ENCODE measurements at places on chromosomes 1 and 21. TPM values are rescaled to one million over a fixed set of nuclear protein-coding genes. Genes with fewer than 3 reads are reported as not detected.
A peak's percentile ranks its signal among the peaks of the same experiment; 100 is the strongest.

TYW3 gene
- 8.4 TPM for total RNA-seq

FCAMR gene
- total RNA-seq: not detected

CR1 gene
- total RNA-seq: not detected

NDUFV3 gene
- total RNA-seq: 49.3 TPM

OVAAL gene
- 0.24 TPM for total RNA-seq

GCSAML gene
- not detected for total RNA-seq

- no peak for DNase-seq
Measured at GRCh38 chr1:227996187-227996950, 10.4 kb upstream of the WNT3A start.

DNA sequence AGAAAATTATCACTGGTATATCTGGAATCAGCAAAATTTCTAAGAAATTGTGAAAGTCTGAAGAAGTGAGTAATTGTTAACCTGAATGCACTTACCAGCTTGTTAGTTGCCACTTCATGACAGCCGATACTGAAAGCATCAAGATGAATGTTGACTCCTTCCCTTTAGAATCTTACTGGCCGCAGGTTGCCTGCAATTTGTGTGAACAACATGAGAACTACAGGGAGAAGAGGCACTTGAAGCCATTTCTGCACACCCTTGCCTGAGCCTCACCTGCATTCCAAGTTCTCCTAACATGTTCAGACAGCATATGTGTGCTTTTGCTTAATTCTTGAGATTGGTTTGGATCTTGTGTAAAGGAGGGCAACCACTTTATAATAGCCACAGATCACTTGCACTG, 59.2 kb upstream of the SSX2IP start:
- no peak for DNase-seq

DNA sequence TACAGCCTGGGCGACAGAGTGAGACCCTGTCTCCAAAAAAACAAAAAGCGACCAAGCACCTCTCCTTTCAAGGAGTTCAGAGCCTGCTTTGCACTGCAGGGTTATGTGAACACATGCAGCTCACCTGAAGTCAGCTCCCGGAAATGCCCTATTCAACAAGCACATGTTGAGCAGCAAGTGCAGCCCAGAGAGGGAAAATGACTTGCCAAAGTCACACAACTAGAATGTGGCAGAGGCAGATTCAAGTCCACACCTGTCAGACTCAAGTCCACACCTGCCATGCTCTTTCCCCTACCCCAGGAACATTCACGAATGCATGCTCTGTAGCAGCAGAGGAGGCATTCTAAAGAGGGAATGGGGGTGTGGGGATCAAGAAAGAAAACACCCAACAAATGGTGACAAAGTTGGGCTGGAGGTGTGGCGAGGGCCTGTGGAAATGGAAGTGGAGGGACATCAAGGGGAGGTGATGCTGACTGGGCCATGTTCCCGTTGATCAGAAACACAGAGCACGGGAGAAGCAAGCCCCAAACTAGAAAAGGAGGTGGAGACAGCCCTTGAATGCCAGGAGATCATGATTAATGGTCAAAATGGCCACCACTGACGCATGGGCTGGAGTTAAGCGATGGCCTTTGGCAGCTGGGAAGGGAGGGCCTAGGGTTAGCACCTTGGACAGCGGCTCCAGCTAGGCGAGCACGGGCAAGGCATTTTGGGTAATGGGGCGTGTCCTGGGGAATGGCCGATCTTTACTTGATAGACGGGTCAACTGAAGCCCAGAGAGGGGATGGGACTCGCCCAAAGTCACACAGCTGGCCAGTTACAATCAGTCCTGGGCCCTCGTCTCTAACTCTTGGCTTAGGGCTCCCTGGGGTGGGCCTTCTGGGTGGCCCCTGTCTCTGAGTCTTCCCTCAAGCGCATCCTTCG, 21.5 kb downstream of the RAP1GAP start:
- DNase-seq: peak; percentile 10

DNA sequence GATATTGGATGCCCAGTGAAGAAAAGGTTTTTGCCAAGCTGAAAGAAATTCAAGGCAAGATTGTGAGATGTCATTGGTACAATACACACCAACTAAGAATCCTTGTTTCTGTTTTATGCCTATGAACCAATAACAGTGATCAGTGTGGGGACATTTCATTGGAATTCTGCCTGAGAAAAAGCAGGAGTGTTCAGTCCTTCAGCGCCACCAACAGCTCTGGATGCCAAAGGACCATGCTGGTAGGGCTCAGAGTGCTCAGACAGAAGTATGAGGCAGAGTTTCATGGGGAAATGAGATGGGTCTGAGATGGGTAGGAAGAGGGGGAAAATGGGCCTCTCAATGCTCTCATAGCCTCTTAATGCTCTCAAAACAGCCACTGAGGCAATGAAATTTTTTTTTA, 56.5 kb downstream of the GABPA start:
- no peak for DNase-seq

DNA sequence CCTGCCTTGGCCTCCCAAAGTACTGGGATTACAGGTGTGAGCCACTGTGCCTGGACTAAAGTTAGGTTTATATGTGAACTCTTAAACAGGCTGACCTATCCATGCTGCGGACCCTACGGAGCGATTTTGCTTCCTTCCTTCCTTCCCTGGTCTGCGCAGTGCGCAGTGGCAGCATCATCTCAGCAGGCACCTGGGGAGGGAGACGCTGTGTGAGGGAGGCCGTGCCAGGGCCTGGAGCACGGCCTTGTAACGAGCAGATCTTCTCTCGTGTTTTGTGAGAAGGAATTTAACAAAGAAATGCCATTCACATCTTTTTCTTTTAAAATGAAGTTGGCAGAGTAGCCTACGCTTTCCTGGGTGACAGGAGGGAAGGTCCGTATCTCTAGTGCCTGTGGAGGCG, 45.8 kb downstream of the PKNOX1 start:
- no peak for DNase-seq

DNA sequence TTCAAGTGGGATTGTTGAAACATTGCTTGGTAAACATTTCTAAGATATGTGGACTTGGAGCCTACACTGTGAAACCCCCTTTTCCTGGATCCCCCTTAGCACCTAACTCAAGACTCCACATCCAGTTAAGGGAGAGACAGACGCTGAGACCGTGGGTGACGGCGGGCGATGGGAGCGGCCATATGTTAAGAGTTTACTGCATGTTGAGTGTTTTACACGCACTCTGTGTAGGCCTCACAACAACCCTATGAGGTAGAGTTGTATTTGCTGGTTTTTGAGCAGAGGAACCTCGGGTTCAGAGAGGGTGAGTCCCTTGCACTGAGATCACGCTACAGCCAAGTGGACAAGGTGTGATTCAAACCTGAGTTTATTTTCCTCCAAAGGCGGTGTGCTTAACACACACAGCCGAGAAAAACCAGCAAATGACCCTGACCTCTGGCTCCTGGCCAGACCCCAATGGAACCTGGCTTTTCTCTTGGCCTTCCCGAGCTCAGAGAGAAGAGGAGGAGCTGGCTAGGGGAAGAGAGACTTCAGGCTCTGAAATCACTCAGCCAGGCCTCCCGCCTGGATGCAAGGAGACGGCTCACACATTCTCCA, 46.9 kb upstream of the GOLT1A start:
- DNase-seq: no peak

DNA sequence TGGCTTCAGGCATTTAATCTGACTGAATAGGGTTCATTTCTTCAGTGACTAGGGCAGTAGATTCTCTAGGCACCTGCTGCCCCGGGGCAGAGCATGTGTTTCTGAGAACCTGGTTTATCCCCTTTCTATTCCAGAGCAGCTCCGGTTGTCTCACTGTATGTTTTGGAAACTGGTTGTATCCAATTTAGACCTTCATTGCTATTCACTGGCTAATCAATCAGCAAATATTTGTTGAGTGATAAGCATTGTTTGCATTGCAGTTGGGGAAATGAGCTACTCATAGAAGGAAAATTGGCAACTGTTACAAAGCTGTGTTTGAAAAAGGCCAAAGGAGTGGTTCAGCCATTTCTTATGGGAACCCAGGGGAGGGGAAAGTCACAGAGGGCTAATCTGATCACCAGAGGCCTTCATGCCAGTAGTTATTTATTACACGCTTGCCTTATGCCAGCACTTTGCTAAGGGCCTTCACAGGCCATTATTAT, 2.9 kb downstream of the QSOX1 start:
- no peak for DNase-seq

- DNase-seq: no peak
Measured at GRCh38 chr21:28734522-28735175, 258.0 kb downstream of the LTN1 start.

GRCh38 chr1:186849826-186850225, 21.1 kb downstream of the PLA2G4A start:
- no peak for DNase-seq

GRCh38 chr1:4634793-4635406, 19.5 kb upstream of the AJAP1 start:
- no peak for DNase-seq

GRCh38 chr21:35111321-35111930, 62.3 kb upstream of the RUNX1 start:
- DNase-seq: no peak

DNA sequence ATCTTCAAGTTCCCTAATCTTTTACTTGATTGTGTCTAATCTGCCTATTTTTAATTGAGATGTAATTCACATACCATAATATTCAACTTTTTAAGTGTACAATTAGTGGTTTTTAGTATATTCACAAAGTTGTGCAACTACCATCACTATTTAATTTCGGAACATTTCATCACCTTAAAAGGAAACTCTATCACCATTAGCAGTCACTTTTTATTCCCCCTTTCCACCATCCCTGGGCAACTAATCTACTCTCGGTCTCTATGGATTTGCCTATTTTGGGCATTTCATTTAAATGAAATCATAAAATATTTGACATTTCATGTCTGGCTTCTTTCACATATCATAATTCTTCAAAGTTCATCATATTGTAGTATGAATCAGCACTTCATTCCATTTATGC, 30.6 kb upstream of the HYI start:
- DNase-seq: no peak

DNA sequence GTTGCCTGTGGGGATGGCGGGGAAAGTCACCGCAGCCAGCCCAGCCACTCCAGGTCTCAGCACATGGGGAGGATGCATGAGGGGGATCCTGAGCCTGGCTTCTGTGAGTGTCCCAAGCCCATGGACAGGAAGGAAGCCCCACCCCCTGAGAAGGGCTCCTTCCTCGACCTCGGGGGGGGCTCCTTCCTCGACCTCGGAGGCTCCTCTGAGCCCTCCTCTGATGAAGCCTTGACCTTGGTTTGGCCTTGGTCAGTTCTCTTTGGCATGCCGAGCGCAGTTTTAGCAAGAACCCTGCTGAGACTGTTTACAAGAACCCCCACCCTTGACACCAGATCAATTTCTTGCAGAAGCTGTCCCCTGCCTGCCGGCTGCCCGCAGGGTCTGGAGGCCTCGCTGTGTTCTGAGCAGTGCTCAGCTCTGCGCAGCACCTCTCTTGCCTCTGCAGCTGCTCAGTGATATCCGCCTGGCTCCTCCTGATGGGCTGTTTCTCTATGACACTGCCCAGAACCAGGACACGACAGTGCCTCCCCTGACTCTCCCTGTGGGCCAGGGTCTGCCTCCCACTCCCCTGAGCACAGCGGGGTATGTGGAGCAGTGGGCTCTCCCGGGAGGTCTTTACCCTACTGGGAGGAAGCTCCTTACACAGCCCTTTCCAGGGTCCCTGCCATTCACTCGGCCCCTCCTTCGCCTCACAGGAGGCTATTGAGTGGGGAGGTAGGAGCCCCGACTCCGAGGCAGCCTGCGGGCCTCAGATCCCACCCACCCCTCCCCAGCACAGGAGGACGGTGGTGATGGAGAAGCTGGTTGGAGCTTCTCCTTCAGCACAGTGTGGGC, 15.4 kb downstream of the ACTRT2 start:
- no peak for DNase-seq

DNA sequence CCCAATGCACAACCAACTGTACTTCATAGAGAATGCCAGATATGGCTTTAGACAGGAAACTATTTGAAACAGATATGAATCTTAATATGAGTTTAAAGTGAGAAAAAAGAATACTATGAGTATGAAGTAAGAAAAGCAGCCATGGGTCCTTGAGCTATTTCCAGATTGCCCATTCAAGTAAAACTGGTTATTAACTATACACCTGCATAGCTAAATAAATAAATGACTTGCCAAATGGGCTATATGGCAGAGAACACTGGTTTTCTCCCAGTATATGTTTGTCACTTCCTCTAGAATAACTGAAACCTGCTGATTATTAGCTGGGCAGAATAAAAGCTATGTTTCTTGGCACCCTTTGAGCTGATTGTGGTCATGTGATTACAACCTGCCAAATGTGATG, 17.0 kb upstream of the CD1C start:
- DNase-seq: no peak

DNA sequence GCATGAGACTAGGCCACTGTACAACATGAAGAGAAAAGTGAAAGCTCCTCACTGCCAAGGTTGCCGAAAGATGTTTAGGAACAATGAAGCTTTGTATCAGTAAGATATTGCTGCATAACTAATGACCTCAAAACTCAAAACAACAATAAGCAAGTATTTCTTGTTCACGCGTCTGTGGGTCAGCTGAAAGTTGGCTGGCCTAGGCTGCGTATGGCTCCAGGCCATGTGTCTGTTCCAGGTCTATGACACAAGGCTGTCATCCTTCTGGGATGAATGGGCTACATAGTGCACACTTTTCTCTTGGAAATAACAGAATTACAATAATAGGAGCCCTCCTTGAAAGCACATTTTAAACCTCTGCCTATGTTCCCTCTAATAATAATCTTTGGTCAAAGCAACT, 515.9 kb downstream of the PLPP3 start:
- no peak for DNase-seq

DNA sequence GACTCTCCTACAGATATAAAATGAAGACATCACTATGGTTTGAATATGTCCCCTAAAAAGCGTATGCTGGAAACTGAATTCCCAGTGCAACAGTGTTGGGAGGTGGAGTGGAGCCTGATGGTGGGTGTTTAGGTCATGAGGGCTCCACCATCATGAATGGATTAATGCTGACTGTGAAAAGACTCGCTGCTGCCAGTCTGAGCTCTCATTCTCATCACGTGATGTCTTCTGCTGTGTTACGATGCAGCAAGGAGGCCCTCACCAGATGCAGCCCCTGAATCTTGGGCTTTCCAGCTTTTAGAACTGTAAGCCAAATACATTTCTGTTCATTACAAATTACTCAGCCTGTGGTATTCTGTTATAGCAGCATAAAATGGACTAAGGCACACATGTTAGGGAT, 73.8 kb upstream of the PPP2R5A start:
- DNase-seq: no peak

GRCh38 chr1:95115708-95116137, 1.4 kb upstream of the TLCD4 start:
- no peak for DNase-seq

DNA sequence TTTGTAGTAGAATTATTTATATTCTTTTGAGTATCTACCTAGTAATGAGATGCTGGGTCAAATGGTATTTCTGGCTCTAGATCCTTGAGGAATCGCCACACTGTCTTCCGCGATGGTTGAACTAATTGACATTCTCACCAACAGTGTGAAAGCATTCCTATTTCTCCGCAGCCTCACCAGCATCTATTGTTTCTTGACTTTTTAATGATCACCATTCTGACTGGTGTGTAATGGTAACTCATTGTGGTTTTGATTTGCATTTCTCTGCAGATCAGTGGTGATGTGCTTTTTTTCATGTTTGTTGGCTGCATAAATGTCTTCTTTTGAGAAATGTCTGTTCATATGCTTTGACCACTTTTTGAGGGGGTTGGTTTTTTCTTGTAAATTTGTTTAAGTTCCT, 15.3 kb upstream of the IL23R start:
- no peak for DNase-seq

GRCh38 chr21:16538936-16539440, 809.2 kb downstream of the USP25 start:
- DNase-seq: no peak

All from glomerular endothelial cell (primary cell).